ENCODE measurements at places on chromosomes 12 and 14. TPM values are rescaled to one million over a fixed set of nuclear protein-coding genes. Genes with fewer than 3 reads are reported as not detected.

The RDH11 gene
- total RNA-seq = 48.5 TPM

The FAR2 gene
- 17.1 TPM for total RNA-seq

The KLHDC1 gene
- 5.1 TPM for total RNA-seq

The SSPN gene
- not detected for total RNA-seq

The LAG3 gene
- 3.2 TPM for total RNA-seq

The MIP gene
- total RNA-seq = not detected

The B4GALNT1 gene
- total RNA-seq = 0.63 TPM

The TSPAN8 gene
- not detected for total RNA-seq

The PCK2 gene
- total RNA-seq = 54.5 TPM

The RASSF9 gene
- not detected for total RNA-seq

The RPS6KL1 gene
- 5.3 TPM for total RNA-seq

The SENP1 gene
- total RNA-seq = 30.4 TPM

The PLBD1 gene
- total RNA-seq = not detected

The SPIC gene
- total RNA-seq = not detected

The TC2N gene
- 207 TPM for total RNA-seq

The TRAF3 gene
- total RNA-seq = 40.1 TPM

The MYBPC1 gene
- total RNA-seq = not detected

The KRT85 gene
- not detected for total RNA-seq

The ATG14 gene
- total RNA-seq = 6.0 TPM

The C14orf180 gene
- not detected for total RNA-seq

The POTEG gene
- not detected for total RNA-seq

The RFX4 gene
- total RNA-seq = not detected

The ALX1 gene
- not detected for total RNA-seq

The REM2 gene
- total RNA-seq = 1.2 TPM

The TDRD9 gene
- 0.05 TPM for total RNA-seq
